RKO (cell line): ENCODE measurements at places on chromosomes 5 and 9.
A peak's percentile ranks its signal among the peaks of the same experiment; 100 is the strongest.

- DNase-seq = no peak
Measured at GRCh38 chr5:129724222-129724621, 23.7 kb upstream of the MINAR2 start.

DNA sequence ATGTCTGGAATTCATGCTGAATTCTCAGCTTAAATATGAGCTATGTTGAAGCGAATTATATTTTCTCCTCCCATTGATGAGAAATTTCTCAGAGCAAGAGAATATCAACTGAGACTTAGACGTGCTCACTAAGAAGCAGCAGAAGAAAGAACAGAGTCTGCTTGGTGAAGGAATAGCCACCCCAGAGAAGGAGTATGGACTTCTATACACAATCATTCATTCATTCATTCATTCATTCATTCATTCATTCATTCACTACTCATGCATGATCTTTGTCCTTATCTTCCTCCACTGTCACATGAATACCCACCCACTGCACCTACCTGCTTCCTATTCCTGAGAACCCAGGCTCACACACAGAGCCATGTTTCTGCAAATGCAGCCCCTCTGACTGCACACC is 206.6 kb downstream of the DEPDC1B start:
- DNase-seq = no peak

- DNase-seq = peak; percentile 49
Measured at GRCh38 chr5:132971483-132972435, 8.3 kb upstream of the AFF4 start.

DNA sequence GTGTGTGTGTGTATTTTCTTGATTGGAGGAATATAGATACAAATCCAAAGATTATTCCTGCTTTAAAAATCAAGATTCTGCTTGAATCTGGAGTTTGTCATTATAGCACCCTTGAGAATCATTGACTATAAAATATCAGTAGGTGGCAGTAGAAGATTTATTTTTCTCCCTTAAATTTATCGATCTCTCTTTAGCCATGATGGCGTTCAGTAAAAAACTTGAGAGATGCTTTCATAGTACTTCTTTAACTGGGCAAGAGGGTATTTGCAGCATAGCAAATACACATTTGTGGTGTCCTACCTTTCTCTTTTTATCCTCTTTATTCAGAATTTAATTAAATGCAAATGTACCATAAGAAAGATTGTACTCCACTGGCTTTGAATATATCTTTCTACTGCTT is 307.7 kb downstream of the ADGRV1 start:
- peak; percentile 71 for DNase-seq

- DNase-seq = no peak
Measured at GRCh38 chr9:136865768-136866103, 372 bp downstream of the EDF1 start.

- DNase-seq = peak; percentile 8
Measured at GRCh38 chr5:111461255-111461671, 51.1 kb downstream of the STARD4 start.
